ENCODE measurements at places on chromosomes 7 and 10. TPM values are rescaled to one million over a fixed set of nuclear protein-coding genes. Genes with fewer than 3 reads are reported as not detected.

- no peak for DNase-seq
Observed at GRCh38 chr10:89580243-89580642, 44.8 kb upstream of the SLC16A12 start.

DNA sequence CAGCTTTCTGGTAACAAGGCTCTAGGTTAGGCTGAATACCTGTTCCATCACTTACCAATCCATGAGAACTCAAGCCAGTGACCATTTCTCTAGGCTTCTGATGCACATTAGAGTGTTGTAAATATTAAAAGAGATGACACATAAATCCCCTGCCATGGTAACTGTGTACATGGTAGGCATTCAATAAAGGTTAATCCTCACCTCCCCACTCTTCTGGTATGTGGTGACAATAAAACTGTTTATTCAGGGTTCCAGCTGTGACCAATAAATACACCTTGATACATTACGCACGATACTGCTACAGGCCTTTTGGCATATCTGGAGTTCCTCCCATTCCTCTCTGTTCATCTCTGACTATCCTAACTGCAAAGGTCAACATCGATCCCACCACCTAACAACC, 171.9 kb downstream of the SRPK2 start:
- no peak for DNase-seq

- no peak for DNase-seq
Observed at GRCh38 chr10:97931041-97931440, 81.4 kb downstream of the GOLGA7B start.

DNA sequence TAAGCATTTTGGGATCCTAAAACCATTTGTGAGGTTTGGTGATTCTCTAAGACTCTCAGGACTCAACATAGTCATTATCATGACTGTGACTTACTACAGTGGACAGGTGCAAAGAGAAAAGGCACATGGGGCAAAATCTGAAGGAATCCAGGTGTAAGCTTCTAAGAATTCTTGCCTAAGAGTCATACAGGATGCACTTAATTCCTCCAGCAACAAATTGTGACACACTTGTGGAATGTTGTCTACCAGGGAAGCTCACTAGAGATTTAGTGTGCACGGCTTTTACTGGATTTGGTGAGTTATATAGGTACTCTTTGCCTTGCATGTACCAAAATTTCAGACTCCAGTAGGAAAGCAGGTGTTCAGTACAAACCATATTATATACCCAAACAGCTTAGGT, 47.9 kb downstream of the WAC start:
- DNase-seq = no peak

DNA sequence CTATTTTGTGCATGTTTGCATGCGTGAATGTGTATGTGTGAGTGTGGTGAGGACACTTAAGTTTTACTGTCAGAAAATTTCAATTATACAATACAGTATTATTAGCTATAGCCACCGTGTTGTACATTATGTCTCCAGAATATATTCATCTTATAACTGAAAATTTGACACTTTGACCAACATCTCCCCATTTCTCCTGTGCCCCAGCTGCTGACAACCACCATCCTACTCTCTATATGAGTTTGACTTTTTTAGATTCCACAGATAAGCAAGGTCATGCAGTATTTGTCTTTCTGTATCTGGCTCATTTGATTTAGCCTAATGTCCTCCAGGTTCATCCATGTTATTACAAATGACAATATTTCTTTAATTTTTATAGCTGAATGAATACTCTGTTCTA, 195.0 kb downstream of the GPR37 start:
- DNase-seq = no peak

Gene FBXL13
- 5.6 TPM for total RNA-seq

Gene TAS2R4
- 1.3 TPM for total RNA-seq
